ENCODE measurements at places on chromosomes 3 and 15. TPM values are rescaled to one million over a fixed set of nuclear protein-coding genes. Genes with fewer than 3 reads are reported as not detected.

The EHHADH gene
- total RNA-seq: 5.4 TPM

The ZWILCH gene
- 41.1 TPM for total RNA-seq

The PLCL2 gene
- total RNA-seq: 19.6 TPM

The SEMA3G gene
- 0.19 TPM for total RNA-seq

The CCR4 gene
- total RNA-seq: 8.8 TPM

The GATA2 gene
- total RNA-seq: 0.24 TPM

The GOLGA8T gene
- total RNA-seq: not detected

The GOLGA8N gene
- total RNA-seq: 3.0 TPM

The TEX55 gene
- total RNA-seq: not detected

The GMNC gene
- not detected for total RNA-seq

The SCAMP5 gene
- 0.44 TPM for total RNA-seq

The GLDN gene
- not detected for total RNA-seq

The CYP8B1 gene
- not detected for total RNA-seq

The MYRIP gene
- not detected for total RNA-seq

The TM6SF1 gene
- 1.6 TPM for total RNA-seq

The CHRNB4 gene
- not detected for total RNA-seq

The RRP9 gene
- total RNA-seq: 83.0 TPM

The GOLGA8A gene
- total RNA-seq: 123 TPM

The GOLGA6A gene
- not detected for total RNA-seq

The GATM gene
- 4.9 TPM for total RNA-seq

The SLC24A5 gene
- not detected for total RNA-seq

The FAM3D gene
- total RNA-seq: not detected

The SSUH2 gene
- 0.12 TPM for total RNA-seq

The DOCK3 gene
- 2.1 TPM for total RNA-seq

The GUCA1C gene
- total RNA-seq: not detected
